ENCODE measurements at places on chromosomes 2 and 18.

- no peak for DNase-seq
Measured at GRCh38 chr2:3872451-3872850, 169.1 kb downstream of the DCDC2C start.

GRCh38 chr18:27996801-27997272 lies 180.1 kb downstream of the CDH2 start:
- DNase-seq, result no peak

DNA sequence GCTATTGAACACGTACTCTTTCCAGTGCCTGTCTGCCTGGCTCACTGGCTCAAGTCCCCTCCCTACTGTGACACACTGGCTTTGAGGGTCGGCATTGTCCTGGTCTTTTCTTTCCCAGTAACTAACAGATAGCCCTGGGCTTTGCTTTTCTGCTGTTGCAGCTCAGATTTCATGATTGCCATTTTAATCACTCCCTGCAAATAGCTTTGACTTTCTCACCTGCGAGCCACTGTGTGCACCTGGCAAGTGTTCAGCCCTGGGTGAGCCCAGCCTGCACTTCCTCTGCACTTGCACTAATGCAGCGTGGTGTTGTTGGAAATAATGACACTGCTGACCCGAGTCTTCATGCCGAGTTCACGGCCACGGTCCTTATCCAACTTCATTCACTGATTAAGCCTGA lies 52.9 kb downstream of the DCDC2C start:
- DNase-seq, result no peak

DNA sequence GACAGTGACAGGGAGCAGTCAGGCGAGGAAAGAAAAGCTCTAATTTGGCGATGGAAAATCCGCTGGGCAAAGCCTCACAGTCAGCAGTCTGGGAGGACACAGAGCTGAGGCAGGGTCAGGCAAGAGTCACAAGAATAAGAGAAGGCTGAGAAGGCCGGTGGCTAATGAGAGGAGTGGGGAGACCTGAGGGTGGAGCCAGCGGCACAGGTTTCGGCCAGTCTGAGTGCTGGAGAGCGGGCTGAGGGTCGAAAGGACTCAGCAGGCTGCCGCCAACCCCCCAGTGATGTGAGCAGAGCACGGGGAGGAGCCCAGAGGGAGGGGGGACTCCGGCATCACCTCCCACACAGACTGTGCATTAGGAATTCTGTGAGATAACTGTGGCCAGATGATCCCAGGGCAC lies 500.6 kb upstream of the MYT1L start:
- DNase-seq, result no peak

GRCh38 chr18:9069601-9070000 lies 32.9 kb upstream of the NDUFV2 start:
- no peak for DNase-seq

DNA sequence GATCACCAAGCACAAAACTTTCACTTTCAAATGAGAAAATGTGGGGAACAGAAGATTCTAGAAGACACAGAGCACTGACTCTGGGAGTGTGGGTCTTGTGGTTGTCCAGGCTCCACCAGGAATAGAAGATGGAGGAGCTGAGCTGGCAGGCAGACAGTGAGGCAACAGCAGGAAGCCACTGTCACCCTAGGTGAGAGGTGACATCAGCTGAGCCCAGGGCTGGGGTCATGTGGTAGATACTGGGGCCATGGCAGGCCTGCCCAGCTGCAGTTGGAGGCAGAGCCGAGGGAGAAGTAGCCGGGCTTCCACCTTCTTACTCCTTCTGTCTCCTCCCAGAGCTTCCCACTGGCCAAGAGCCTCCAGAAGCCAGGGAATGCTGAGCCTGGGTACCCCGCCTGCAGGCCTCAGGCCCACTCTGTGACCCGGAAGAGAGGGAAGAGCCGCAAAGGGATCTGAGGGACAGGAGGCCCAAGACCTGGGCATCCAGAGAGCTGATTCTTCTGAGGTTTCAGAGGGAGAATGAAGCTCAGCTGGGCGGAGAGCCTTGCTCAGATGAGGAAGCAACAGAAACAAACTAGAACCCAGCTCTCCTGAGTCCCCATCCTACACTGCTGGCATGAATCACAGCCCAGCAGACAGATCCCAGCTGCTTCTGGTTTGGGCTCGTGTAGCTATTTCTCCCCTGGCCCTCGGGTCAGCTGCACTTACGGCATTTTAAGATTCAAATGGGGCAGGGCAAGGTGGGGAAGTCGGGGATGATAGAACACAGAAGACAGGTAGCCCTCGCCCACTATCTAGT lies 39.8 kb upstream of the ASAP2 start:
- no peak for DNase-seq

- no peak for DNase-seq
Measured at GRCh38 chr2:62229082-62229605, 33.2 kb downstream of the B3GNT2 start.

DNA sequence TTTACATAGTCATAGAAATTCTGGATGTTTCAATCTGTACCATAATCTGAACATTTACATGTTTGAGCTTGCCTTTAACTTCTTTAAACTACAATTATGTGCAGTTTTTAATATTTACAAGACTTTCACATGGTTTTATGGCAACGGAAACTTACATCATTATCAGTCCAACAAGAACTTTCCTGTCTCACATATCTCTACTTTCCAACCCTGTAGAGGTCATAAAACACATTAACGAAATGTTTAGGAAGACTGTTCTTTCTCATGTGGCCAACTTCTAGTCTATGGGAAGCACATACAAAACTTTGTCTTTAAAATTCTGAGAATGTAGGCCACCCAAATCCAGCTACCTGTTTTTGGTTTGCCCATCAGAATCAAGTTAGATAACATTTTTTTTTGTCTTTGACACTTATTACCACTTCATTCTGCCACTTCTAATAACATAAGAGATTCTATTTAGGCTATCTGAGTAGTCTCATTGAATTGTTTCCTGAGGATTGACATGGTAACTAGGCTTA lies 693.2 kb downstream of the KCNJ3 start:
- no peak for DNase-seq

GRCh38 chr2:209331291-209331844 lies 92.5 kb upstream of the MAP2 start:
- no peak for DNase-seq

GRCh38 chr2:233473386-233473791 lies 93.2 kb downstream of the USP40 start:
- DNase-seq, result no peak

- no peak for DNase-seq
Measured at GRCh38 chr2:217934321-217935131, 68.3 kb downstream of the TNS1 start.

- no peak for DNase-seq
Measured at GRCh38 chr2:99737537-99737936, 247.7 kb upstream of the REV1 start.

DNA sequence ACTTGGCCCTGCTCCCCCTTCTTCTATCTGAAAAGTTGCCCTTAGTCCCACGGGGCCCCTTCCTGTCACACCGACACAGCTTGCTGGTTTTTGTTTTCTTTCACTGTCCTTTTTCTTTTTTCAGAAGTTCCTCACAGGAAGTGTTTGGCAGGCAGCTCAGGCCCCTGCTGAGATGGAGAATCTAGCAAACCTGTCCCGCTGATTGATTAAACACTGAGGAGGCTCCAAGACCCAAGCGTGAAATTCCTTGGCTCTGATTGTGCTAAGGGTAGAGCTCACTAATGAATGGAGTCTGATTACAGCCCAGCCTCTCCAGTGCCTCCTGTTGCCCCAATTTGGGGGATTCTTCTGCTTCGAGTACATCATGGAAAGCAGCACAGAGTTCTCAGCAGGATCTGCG lies 365.9 kb upstream of the MEX3C start:
- DNase-seq, result no peak

- no peak for DNase-seq
Measured at GRCh38 chr2:10834068-10834655, 21.6 kb upstream of the PDIA6 start.

GRCh38 chr18:48006415-48007175 lies 76.1 kb upstream of the SMAD2 start:
- DNase-seq, result no peak

DNA sequence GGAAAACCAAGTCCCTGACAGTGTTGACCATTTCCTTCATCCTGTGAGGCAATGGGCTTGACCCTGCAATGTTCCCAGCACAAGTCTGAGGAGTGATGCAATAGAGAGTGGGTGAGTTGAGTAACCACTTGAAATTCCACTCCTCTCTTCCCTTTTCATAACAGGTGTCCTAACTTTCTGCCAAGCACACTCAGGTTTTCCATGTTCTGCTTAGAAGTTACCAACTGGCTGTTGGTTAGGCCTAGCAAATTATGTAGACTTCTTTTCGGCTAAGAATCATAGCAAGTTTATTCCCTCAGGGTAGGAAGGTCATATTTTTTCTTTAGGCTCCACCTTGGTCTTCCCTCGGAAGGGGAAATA lies 11.5 kb downstream of the GNLY start:
- no peak for DNase-seq

GRCh38 chr2:30691948-30692828 lies 115.1 kb downstream of the CAPN13 start:
- no peak for DNase-seq

DNA sequence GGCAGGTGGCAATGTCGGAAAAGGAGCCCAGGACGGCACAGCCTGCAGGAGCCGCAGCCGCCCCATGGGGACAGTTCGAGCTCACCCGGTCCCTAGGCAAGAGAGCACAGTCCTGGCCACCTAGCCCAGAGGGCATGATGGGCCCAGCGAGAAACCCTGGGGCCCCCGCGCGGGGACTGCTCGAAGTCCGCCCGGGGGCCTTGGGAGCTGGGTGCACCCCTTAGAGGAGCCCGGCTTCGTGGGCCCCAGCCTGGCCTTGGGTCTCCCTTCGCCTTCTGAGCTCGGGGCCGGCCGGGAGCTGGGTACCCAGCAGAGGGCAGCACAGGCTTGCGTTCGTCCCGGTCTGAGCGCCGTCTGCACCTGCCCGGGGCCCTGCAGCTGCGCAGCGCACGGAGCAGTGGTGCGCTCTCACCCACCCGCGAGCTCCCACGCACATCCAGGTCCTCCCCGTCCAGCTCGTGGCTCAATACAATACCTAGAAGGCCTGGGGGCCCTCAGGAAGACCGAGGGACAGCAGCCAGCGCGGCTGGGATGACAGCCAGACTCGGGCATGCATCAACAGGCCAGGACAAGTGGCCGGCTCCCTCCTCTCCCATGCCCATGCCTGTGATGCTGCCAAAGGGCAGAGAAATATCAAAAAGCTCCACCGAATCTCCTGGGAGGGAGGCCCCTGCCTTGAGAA lies 96.2 kb upstream of the ZNF532 start:
- peak; percentile 55 for DNase-seq

GRCh38 chr18:59704146-59704545 lies 6.9 kb upstream of the CCBE1 start:
- no peak for DNase-seq

DNA sequence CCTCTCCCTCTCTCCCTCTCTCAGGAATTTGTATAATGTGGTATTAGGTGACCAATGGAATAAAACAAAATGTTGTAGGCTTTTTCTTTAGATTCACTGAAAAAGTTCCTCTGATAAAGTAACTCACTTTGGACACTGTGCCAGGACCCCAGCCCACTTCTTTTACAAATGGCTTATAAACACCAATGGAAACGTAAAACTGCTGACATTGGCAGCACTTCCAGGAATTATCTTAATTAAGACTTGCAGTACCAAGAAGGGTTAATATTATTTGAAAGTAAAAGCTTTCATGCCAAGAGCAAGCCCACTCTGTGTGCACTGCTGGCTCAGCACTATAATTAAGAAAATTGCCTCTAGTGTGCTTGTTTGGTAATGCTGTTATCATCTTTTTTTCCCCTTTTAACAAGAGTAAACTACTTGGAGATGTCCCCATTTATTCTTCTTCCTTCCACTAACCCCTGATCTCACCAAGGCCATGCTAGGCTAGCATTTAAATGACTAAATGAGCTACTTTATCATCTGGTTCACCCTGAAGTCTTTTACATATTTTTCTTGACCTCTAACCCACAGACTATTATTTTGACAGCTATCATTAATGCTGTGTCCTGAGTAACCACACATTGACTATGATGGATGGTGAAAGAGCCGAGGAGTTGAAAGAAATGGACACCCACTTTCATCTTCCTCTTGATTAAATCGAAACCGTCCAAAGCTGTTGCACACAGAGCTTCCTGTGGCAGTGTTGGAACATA lies 232.2 kb upstream of the ETAA1 start:
- no peak for DNase-seq

DNA sequence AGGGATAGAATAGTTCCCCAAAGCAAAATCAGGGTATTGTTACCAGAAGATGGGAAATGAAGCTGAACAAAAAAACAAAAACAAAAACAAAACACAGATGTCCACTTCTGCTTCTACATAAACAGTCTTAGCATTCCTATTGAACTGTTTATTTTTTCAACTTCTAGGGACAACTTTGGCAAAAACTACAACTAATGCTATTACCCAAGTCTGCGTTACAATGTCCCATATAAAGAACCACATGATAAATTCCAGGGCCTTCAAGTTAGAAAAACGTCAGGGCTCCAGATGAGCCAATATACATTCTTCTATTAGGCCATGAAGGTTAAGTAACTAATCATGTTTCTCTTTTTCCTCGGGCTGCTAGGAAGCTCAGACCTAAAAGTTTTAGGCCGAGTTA lies 16.9 kb downstream of the PID1 start:
- no peak for DNase-seq

DNA sequence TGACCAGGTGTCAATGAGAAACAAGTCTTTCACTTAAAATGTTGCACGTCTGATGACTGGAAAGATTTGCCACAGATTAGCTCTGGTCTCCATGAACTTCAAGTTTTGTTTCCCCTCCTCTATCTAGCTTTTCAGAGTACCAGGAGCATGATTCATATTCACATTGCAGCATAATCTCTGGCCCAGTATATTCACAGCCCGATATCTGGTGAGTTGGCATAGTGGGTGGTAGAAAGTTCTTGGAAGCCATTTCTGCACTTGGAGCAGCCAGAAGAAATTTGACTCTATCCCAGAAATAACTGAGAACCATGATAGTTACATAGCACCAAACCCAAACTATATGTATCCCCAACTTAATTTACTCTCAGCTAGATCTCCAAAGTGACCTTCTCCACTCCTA lies 503.9 kb downstream of the PID1 start:
- no peak for DNase-seq

- no peak for DNase-seq
Measured at GRCh38 chr2:225494100-225494459, 94.6 kb downstream of the NYAP2 start.

GRCh38 chr2:102603904-102604303 lies 15.4 kb upstream of the SLC9A2 start:
- no peak for DNase-seq

DNA sequence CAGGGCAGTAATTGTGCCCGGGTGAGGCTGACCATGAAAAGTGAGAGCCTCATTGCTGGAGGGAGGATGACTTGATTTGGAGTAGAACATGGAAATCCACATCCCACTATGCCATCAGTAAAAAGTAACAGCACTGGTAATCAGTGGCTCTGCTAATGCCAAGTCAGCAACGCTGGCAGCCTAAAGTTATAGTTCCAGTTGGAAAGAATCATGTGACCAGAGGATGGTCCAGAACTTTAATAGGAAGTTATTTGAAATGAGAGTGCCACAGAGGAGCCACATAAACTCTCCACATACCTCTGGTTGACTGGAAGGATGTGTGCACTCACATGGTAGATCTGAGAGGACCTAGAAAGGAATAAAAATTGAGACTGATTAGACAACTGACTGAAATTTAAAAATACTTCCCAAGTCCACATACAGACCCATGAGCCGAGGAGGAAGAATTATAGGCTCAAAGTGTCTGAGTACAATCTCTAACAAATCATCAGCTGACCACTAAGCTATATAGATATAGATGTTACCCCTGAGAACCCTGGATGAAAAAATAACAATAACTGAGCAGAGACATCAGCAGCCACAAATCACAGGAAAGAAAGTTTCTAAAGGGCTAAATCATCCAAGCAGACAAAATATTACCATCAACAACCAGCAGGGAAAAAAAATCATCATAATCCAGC lies 346.8 kb downstream of the STK39 start:
- no peak for DNase-seq
